ENCODE measurements at places on chromosomes 3 and 15. TPM values are rescaled to one million over a fixed set of nuclear protein-coding genes. Genes with fewer than 3 reads are reported as not detected.

Gene FRMD5
- polyA plus RNA-seq, result 14.7 TPM

Gene CLRN1
- not detected for polyA plus RNA-seq

Gene EFCC1
- polyA plus RNA-seq, result not detected

Gene SLC22A14
- 0.78 TPM for polyA plus RNA-seq

Gene GOLGA8G
- polyA plus RNA-seq, result not detected

Data from Purkinje cell (primary cell).